ENCODE measurements at places on chromosomes 5 and 9.

- DNase-seq: no peak
These were observed 9.0 kb upstream of the LCN1 start for GRCh38 chr9:135512241-135512603.

- DNase-seq: no peak
These were observed 501.0 kb upstream of the EDIL3 start for GRCh38 chr5:84885485-84886258.

DNA sequence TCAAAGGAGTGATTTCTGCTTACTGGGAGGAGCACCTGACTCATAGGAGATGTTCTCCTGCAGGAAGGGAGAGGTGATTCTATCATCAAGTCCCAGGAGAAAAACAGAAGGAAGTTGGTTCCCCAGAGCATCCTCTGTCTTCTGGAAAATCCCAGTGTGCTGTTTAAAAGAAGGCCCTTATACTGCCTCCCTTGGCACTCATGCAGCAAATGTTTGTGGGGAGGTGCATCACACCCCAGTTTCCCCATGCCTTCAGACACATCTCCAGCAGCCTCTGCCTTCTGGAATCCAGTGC, 63.1 kb downstream of the PPARGC1B start:
- DNase-seq: no peak

GRCh38 chr5:141402553-141403243, at the start of gene PCDHGA9:
Gene PCDHGA9 (plus strand): TSS chr5:141402778. CDS start chr5:141402953, 175 bp downstream.
- DNase-seq: no peak

DNA sequence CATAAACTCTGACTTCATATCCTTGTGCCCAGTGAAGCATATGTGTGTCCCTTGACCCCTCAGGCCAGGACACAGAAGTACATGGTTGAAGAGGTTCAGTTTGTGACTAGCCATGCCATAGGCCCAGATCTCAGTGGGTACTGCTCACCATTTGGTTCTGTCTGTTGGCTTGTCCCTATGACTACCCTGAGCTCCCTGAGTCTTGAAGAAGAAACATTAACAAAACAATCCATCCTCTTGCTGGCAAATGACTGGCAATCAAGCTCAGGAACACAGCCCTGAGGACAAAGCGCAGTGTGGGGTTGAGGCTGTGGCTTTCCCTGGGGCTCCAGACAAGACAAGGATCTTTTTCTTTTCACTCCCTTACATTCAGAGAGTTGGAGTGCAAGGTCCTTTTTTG, 46.3 kb downstream of the TNFAIP8 start:
- no peak for DNase-seq

- no peak for DNase-seq
These were observed 75.4 kb upstream of the ARAP3 start for GRCh38 chr5:141757402-141757801.

GRCh38 chr9:114521846-114522245, 16.6 kb upstream of the WHRN start:
- no peak for DNase-seq

- no peak for DNase-seq
These were observed 123.1 kb upstream of the ANKRD55 start for GRCh38 chr5:56356121-56356835.

DNA sequence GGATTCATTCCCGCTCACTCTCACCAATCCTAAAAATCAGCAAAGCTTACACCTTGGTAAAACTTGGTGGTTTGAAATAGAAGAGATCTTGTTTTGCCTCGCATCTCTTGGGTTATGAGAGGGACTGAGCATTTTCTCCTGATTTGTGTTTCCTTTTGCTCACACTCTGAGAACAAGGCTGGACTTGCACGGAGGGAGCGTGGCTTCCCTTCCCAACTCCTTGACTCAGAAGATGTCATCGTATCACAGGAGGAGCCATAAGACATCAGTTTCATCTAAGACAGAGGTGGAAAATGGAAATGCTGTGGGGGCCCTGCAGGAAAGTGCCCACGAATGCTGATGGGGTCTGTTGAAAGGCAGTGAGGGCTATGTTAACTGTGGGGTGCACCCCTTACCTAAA, 37.4 kb downstream of the CTSL start:
- no peak for DNase-seq

GRCh38 chr9:109975574-109976295, 195.7 kb downstream of the PALM2AKAP2 start:
- DNase-seq: no peak

GRCh38 chr5:159759791-159760290, 156.4 kb upstream of the ADRA1B start:
- no peak for DNase-seq

GRCh38 chr9:92704528-92704927, 34.6 kb upstream of the IPPK start:
- DNase-seq: no peak

- DNase-seq: peak; percentile 46
These were observed 428.8 kb upstream of the CLINT1 start for GRCh38 chr5:158287643-158288271.

GRCh38 chr9:20941174-20941690, 90.2 kb downstream of the HACD4 start:
- peak; percentile 90 for DNase-seq

DNA sequence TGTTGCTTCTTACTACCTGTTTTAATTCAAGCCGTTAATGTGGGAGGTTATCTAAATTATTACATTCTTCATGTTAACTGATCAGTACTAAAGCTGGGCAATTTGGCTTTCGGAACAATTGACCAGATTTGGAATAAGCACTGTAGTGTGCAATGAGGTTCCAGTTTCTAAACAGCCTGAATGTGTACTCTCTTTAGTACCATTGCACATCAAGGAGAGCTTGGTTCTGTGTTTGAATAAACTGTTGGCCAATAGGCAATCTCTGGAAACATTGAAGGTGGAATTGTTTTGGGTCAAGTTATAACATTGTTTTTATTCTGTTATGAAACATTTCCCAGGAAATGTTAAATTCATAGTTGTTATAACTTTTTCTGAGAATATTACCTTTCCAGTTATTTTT, 105.2 kb downstream of the PBX3 start:
- DNase-seq: no peak

Data from NCI-H2081 (cell line).